SIG-M5 (cell line): ENCODE measurements at places on chromosomes 4 and X.

GRCh38 chr4:106421441-106422296 lies 53.1 kb upstream of the GIMD1 start:
- no peak for DNase-seq

GRCh38 chr4:55733932-55734331 lies 85.7 kb upstream of the EXOC1L start:
- no peak for DNase-seq

DNA sequence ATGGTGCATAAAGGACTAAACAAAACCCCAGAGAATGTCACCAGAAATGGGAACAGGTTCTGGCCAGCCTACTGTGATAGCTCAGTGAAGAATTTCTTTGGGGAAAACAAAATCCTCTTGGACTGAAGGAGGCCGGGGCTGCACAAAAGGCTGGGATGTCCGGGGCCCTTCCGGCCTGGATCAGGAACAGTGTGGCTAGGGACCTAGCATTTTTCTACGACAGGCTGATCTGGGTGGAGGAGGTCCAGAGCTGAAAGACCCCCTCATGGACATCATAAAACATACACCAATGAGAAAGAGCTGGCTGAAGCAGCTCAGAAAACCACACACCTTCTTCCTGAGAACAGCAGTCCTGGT lies 94.7 kb downstream of the BCOR start:
- DNase-seq, result no peak

DNA sequence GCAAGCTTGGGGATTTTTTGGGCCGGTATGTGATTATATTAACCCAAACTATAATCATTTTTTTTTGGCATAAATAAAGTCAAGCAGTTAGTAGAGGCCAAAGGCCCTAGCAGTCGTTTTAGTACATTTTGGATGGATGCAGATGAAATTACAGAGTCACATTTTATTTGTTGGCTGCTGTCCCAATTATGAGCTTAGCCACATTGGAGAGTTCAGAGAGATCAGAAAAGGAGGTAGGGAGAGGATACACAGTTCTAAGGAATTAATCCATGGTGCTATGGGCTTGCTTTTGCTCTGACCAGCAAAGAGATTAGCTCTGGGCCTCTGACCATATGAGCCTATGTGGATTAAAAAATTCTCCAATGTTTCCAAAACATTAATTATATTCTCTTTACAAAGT lies 395.1 kb downstream of the RAPGEF2 start:
- no peak for DNase-seq

DNA sequence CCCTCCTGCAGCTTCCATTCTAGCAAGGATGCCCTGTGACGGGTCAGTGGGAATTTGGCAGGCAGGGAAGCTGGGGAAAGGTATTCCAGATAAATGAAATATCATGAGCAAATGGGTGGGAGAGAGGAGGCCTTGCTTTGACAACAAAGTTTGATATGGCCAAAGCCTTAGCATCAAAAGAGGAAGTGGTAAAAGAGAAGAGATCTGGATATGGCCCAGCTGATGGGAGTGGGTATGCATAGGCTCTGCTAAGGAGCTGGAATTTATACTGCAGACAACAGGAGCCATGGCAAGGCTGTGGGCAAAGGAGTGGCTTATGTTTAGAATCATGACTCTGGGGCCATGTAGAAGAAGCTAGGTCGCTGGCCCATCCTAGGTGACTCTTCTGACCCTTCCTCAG lies 89.2 kb downstream of the PJA1 start:
- no peak for DNase-seq

GRCh38 chr4:122798101-122798500 lies 28.5 kb upstream of the FGF2 start:
- no peak for DNase-seq

DNA sequence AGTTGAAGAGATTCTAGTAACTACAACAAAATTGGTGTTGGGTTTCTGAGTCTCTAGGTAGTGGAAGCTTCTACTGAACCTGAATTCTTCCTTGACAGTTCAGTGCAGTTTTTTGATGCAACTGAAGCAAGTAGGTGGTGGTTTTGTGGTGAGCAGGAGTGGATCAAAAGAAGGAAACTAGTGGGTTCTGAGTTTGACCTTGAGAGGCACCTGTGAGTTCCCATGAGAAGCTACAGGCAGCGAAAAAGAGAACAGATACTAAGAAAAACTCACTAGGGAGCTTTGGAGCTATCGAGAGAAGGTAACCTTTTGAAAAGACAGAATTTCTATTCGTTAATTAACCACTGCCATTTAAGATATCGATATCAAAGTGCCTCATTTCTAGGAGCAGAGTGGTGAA lies 145.2 kb downstream of the PDHA2 start:
- DNase-seq, result no peak
